Ecto neural progenitor cell (in vitro differentiated cells): ENCODE measurements at places on chromosomes 16 and 17.

DNA sequence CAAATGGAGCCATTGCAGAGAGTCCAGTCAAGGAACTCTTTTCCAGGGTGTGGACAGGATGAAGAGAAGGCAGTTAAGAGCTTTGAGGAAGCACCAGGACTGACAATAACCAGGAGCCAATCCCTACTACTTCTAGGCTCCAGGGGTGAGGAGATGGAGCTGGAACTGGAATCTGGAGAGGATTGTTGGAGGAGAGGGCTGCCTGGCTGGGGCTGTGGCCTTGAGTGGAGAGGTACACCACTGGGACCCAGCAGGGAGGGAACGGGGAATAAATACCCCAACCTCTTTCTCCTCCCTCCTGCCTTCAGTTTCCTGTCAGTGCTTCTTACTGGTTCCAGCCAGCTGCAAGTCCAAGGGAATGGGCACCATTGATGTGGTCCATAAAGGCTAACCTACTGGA, 32.2 kb upstream of the TMEM220 start:
- DNase-seq = no peak

- DNase-seq = no peak
Observed at GRCh38 chr16:75483222-75483621, 12.0 kb downstream of the CHST6 start.

GRCh38 chr16:11456741-11457140, 111.5 kb downstream of the RMI2 start:
- DNase-seq = no peak

GRCh38 chr17:38421171-38421841, 7.0 kb upstream of the ARHGAP23 start:
- DNase-seq = no peak

GRCh38 chr17:6164996-6165395, 94.8 kb downstream of the WSCD1 start:
- no peak for DNase-seq
